ENCODE measurements at places on chromosomes 5 and 9.

DNA sequence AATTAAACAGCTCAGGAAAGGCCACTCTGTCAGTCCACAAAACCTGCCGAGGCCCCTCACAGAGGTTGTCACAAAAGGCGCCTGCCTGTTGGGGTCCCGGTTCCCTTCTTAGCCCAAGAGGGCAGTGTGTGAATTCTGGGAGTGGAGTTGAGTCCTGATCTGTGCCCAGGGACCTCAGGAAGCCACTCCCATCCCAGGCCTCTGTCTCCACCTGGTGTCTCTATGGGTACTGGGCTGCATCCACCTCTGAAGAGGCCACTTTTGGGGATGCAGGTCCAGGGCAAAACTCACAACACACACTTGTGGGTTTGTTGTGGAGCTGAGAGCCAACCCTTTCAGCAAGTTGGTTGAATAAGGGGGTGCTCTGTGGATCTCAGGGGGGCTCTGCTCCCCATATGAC lies 74.3 kb upstream of the STXBP1 start:
- DNase-seq: peak; percentile 31

DNA sequence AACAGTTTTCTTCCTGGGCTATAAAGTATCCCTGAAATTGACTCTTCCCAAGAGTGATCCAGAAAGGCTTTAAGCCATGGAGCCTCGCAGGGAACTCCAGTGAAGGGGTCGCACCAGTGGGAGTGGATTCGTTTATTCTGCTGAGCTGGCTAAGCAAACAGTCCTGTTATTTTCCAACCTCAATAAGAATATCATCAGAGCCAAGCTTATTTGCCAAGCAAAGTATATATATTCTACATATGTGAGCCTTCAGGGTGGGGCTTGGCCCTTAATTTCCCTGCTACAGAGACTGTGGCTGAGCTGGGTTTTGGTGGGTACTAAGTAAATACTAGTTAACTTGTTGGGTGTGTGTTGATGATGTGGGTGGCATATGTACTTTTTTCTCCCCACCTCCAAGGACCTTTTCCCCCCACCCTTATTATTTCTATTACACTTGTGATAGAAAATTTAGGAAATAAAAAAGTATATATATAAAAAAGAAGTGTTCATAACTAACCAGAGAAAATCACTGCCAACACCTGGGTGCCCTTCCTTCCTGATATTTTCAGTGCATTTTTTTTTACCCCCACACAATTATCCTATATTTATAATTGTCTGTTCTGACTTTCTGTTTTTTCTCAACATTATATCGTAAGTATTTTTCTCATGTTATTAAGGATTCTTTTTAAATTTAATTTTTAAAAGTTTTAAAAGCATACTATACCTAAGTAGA lies 5.3 kb downstream of the GSN start:
- no peak for DNase-seq

GRCh38 chr9:19479874-19480273 lies 71.1 kb downstream of the ACER2 start:
- DNase-seq: no peak

- no peak for DNase-seq
These were observed 59.2 kb downstream of the SLC1A3 start for GRCh38 chr5:36665628-36666027.

- peak; percentile 44 for DNase-seq
These were observed 305.7 kb upstream of the KCNN2 start for GRCh38 chr5:114056185-114056538.

- no peak for DNase-seq
These were observed 134.4 kb downstream of the ENC1 start for GRCh38 chr5:74506119-74506518.

DNA sequence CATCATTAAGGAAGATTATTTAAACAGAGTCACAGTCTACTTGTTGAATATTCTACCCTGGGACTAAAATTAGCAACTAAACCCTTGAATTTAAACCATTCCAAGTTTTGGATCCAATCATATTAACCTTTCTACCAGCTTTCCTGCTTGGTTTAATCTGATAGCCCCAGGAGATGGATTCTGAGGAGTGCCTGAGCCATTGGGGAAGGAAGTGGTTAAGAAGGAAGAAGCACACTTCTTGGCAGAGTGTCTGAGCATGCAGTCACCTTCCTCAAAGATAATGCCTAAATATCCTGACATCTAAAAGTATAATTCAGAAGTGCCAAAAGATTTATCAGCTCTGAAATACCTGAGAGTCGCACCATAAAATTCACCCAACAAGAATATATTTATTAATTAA lies 74.1 kb upstream of the SNCAIP start:
- no peak for DNase-seq

DNA sequence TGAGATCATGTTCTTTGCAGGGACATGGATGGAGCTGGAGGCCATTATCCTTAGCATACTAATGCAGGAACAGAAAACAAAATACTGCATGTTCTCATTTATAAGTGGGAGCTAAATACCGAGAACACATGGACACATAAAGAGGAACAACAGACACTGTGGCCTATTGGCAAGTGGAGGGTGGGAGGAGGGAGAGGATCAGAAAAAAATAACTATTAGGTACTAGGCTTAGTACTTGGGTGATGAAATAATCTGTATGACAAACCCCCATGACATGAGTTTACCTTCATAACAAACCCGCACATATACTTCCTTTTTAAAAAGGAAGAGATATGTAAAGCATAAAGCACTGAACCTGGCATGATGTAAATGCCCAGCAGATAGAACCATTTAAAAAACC lies 99.0 kb downstream of the MEGF10 start:
- DNase-seq: no peak

- no peak for DNase-seq
These were observed 39.4 kb downstream of the UBE2QL1 start for GRCh38 chr5:6488021-6488420.

GRCh38 chr5:164256351-164256750 lies 750.9 kb downstream of the MAT2B start:
- no peak for DNase-seq

DNA sequence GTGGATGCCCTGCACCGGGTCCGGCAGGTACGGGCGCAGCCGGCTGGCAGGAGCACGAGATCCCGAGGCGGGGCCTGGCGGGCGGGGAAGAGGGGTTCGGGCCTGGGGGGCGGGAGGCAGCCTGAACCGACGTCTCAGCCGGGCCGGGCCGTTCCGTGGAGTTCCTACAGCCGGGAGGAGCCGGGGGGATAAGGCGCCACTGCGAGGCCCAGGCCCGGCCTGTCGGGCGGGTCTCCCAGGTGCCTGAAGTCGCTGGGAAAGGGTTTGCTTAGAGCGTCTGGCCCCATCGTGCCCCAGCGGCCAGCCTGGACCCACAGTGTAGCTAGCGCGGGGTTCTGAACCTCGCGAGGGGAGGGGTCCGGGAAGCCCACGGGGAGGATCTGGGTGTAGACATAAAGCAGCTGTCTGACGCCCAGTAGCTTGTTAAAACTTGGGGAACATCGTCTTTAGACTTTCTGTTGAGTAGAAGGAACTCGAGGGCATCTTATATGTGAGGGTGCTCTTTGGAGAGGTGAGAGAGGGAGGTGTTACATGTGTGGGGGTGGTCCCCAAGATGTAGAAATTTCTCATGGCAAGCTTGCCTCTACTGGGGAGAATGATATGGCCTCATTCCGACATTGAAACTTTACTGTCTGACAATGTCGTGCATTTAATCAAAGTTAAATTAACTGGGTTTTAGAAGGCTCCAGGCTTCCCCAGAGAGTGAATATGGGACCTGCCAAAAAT lies 524 bp downstream of the FUBP3 start:
- DNase-seq: no peak

- DNase-seq: no peak
These were observed 9.5 kb downstream of the NUDT2 start for GRCh38 chr9:34338665-34339385.

DNA sequence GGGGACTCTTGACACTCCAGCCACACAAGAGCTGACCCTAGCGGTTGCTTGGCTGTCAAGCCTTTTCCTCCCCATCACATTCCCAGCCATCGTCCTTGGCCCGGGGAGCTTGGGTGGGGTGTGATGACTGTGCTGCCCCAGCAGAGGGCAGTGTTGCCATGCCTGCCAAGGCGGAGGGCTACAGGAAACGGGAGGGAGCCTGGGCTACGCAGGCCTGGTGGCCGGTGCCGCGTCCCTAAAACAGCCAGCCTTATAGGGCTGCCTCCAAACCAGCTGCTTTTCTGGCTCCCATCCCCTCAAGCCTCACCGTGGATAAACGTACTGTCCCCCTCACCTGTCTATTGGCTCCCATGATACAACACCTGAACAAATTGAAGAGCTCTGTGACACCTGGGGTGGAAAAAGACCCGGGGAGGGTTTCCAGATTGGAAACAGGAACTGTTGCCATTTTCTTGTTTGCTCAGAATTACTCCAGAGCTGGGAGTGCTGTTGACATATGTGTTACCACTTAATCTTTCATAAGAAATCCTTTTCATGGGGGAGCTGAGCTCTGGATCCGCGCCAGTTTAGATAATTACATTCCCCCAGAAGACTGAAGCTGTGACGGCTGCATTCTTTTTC lies 72.8 kb upstream of the ASTN2 start:
- DNase-seq: peak; percentile 96

DNA sequence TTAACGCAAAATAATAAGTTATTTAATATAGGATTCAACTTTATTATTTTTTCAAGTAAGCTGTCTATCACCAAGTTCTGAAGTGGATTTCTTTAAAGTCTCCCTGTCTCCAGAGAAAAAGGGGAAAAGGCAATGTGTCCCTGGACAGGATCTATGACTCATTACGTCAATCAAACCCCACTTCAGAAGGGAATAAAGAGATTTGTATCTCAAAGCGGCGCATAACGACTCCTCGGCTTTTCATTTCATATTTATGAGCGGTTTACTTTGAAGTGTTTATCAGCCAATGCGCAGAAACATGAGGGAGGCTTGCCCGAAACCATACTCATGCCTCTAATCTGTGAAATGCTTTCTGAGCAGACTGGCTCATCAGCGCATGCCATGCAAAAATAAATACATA lies 938.6 kb upstream of the WWC1 start:
- no peak for DNase-seq

DNA sequence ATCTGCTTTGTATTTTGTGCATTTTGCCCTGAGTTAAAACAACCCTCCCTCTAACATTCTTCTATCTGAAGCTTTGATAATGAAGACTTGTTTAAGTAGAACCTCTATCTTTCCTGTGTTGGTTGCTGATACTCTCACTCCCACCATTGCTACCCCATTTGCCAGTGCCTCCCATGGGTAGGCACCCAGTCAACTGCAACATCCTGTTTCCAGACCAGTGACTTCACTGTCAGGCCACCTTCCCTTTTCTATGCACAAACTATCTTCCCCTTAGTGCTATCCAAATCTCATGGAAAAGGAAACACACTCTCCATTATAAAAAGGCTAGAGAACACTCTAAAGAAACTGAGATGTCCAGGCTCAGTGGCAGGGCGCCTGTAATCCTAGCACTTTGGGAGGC lies 5.6 kb upstream of the IARS1 start:
- DNase-seq: no peak

DNA sequence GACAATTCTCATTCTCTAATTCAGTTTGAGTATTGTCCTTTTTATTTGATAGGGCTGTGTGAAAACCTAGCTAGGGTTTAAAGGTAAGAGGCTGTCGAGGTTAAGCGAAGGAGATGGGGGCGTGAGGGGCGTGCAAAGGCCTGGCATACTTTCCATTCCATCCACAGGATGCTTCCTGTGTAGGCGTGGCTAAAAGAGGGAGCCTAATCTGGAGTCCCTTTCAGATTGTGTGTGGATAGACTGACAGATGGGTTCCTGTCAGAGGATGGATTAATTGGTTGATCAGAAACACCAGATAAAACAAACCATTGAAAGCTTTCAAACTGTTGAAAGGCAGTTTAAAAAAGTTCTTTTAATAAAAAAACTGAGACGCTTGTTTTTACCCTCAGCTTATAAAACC lies 1.1 kb upstream of the ELL2 start:
- DNase-seq: no peak

DNA sequence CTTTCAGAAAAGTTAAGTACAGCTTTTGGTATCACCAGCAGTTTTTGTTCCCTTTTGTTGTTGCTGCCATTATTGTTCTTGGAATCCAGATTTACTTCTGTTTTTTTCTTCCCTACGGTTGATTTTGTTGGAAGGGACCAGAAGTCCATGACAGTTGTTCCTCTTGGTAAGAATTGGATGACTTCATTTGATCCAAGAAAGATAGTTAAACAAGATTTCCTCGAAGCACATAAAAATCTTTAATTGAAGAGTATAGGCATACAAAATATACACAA lies 65.4 kb downstream of the CDC42SE2 start:
- no peak for DNase-seq

DNA sequence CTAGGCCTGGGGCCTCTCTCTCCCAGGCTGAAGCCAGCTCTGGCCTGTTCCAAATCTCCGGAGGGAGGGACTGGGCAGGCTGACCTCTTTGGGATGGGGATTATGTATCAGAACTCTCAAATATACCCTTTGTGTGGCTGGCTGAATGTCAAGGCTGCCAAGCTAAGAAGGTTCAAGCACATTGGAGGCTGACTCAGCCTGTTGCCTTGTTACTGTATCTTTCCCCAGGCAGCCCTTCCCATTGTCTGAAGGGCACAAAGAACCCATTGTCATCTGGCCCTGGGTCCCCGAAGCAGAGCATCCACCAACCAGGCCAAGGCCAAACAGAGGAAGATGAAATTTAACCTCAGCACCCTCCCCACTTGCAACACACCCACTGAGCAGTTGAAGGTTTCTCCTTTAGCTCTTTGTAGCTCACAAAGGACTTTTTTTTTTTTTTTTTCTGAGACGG lies 7.3 kb upstream of the SPARC start:
- no peak for DNase-seq

GRCh38 chr5:141155540-141156374 lies 5.9 kb downstream of the PCDHB6 start:
- DNase-seq: no peak

GRCh38 chr9:37146410-37146809 lies 26.0 kb downstream of the ZCCHC7 start:
- no peak for DNase-seq

DNA sequence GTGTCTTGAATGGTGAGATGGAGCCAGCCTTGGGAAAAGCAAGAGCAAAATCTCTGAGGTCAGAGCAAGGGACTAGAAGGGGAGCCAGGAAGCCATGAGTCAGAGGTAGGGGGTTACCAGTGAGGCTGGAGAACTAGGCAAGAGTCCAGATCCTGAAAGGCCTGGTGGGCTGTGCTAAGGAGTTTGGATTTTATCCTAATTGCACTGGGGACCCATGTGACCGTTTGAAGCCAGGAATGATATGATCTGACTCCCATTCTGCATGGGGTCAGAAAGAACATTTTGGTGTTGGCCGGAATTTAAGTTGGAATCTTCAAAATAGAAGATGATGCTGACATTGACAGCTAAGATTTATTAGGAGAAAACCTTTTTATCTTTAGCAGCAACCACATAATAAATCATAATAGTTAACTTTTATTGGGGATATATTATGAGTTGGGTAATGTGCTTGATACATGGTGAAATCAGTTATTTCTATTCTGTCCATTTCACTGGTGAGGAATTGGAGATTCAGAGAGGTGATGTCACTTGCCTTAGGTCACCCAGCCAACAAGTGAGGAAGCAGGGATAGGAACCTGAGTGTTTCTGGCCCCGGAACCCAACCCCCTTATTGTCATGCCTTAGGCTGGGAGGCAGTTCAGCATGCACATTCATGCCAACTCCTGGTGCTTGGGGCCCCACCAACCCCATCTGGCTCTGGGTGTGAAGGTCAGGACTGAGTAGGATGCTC lies 61.5 kb upstream of the RARS1 start:
- no peak for DNase-seq

GRCh38 chr9:38639577-38639940 lies 19.2 kb upstream of the ANKRD18A start:
- DNase-seq: no peak

- no peak for DNase-seq
These were observed 235.7 kb upstream of the TNC start for GRCh38 chr9:115353681-115354080.
